ENCODE measurements at places on chromosomes 4 and X.
A peak's percentile ranks its signal among the peaks of the same experiment; 100 is the strongest.

DNA sequence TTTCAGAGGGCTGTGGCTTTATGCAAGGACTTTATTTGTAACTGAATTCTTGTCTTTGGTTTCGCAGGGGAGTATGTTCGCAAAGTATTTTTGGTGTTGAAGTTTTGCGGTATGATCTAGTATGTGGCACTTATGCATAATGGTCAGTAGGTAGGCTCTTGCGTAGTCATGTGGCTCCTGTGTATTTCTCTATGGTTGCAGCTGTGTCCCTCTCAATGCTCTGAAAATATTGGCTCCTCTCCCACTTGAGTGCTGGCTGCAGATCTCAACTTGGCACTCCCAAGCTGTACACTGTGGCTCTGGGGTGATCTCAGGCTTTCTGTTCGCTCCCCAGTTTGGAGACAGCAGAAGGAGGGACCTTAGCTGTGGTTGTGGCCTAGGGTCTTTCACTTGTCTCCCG, 24.8 kb downstream of the ARMCX5 start:
- DNase-seq: no peak

- no peak for DNase-seq
These were observed 205.4 kb downstream of the GRIA2 start for GRCh38 chr4:157425897-157426296.

GRCh38 chr4:38774181-38774955, 8.4 kb downstream of the TLR10 start:
- no peak for DNase-seq

DNA sequence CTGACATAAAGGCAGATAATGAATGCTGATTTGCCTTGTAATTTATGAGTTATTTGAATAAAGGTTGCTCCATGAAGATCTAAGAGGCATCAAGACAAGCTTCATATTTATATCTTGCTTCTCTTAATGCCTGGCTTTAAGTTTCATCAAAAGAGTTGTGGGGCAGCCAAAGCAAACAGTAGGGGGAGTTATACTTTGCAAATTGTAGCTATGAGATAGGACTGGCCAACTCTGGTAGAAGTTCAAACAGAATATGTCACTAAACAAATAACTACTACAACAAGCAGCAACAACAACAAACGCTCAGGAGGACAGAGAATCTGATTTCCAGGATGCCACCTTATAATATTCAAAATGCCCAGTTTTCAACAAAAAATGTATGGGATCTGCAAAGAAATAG, 69.1 kb upstream of the PLAC1 start:
- DNase-seq: no peak

GRCh38 chr4:151486168-151486567, 77.2 kb downstream of the FHIP1A start:
- DNase-seq: no peak

GRCh38 chrX:129634541-129634940, 20.2 kb downstream of the APLN start:
- peak; percentile 21 for DNase-seq

GRCh38 chr4:140955641-140956040, 177.6 kb downstream of the RNF150 start:
- DNase-seq: no peak

- DNase-seq: no peak
These were observed 38.6 kb downstream of the EVC start for GRCh38 chr4:5749568-5749967.

DNA sequence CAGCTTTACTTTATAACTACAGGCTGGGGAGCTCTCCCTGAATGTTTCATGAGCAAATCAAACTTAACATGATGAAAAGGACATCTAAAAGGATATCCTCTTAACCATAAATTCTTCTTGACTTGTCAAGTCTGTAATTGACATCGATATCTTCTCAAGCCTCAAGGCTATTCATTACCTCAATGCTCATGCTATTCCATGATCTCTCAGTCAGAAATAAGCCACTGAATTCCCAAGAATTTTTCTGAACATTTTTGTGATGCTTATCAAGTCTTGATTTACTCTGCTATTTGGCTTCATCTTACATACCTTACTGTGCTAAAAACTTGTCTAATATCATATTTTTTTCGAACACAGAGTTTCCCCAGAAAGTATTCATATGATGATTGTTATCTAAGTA, 433.4 kb downstream of the PDGFC start:
- no peak for DNase-seq

- DNase-seq: no peak
These were observed 511 bp downstream of the GABRB1 start for GRCh38 chr4:47031751-47032404.

DNA sequence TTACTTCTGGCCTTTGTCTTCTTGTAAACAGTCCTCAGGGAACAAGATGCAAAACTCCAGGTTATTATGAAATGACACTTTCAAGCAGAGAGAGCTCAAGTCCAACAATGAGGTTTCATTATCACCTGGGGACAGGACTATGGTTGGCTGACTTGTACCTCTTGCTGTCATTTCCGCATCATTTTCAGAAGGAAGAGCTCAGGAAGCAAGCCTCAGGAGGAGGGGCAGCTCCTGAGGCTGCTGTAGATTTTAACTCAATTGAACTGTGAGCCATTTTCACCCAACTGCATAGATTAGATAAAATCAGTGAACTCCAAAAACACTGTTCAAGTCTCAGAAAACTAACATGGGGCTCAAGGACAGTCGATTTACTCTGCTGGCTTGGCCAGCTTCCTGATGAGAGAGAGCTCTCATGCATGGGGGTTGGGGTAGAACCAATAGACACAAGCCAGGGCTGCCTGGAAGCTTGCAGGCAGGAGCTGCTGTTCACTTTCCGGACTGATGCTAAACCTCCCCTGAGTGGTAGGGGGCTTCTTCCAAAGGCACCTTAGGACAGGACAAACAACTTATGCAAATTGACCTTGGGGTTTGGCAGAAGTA, 23.6 kb downstream of the TMEM255A start:
- DNase-seq: peak; percentile 9

- DNase-seq: no peak
These were observed 97.3 kb downstream of the EMCN start for GRCh38 chr4:100420571-100420970.

GRCh38 chr4:69896530-69897116, 34.2 kb upstream of the CSN1S1 start:
- DNase-seq: no peak

GRCh38 chrX:16136080-16136479, 12.7 kb downstream of the GRPR start:
- DNase-seq: no peak
